ENCODE measurements at places on chromosomes 11 and 22.

DNA sequence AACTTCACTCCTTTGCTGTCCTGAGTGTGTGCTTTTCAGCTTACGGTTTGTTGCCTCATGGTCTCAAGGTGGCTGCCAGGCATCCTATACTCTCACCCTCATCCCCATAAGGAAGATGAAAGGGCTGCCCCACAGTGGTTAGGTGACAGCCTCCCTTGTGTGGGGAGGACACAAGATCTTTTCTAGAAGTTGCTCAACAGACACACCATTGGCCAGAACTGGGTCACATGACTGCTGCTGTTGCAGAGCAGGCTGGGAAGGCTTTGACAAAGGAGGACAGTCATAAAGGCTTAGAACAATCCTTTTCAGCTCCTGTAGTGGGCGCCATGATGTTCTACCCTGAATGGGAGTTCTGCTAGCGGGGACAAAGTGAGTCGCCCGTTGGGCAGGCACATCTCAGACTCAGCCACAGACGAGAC, 69.7 kb upstream of the RASD2 start:
- no peak for DNase-seq

DNA sequence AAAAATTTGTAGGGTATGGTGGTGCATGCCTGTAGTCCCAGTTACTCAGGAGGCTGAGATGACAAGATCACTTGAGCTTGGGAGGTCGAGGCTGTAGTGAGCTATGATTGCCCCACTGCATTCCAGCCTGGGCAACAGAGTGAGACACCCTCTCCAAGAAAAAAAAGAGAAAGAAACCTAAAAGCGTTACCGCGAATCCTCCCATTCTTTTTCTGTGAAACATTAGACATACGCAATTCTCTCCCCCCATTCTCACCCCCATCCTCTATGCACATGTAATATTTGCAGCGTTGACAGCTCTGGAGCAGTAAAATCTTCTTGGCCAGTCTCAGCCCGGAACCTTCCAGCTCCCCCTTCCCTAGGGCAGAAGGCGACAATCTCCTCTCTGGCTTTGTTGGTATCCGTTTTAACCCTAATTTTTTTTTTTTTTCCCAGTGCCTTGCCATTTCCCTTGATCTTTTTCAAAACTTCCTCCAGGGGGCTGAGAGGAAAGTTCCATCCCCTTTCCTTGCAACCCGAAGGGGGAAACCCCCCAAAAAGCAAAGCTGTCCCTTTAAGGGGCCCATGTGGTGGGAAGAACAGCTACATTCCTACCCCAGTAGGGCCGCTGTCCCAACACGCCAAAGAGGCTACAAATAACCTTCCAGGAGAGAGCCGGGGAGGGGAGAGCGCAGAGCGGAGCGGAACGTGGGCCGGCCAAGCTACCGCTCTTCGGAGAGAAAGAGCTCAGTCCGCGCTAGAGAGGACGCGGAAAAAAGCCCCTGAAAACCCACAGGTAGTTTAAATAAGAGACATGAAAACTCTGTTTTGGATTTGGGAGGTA, 1.9 kb downstream of the LRP4 start:
- DNase-seq = no peak

DNA sequence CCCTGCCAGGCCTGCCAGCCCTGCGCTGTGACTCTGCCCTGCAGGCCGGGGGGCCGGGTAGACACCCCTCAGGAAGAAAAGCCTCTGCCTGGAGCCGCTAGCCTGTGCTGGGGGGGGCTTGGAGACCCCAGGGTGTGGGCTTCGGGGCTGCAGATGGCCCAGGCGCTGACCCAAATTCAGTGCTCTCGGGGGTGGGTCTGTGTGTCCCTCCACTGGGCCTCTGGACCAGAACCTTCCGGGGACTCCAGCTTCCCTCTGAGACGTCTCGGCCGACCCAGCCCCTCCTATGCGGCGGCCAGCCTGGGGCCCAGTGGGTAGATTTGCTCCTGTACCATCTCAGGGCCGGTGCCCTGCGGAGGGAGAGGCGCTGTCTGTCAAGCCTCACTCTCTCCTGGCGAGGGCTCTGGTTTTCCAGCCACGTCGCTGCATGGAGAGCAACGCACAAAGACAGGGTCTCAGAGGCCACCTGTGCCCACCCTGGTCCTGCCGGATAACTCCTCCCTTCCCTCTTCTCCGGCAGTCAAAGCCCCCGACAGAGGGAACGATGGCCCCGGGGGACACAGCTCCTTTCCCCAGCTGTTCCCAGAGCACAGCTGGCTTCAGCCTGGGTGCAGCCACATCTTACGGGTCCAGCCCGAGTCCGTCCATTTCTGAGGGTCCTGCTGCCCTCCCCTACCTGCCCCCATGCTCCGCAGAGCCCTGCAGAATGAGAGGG, 40.1 kb upstream of the TOLLIP start:
- DNase-seq = peak; percentile 13

GRCh38 chr11:117195761-117196160, 3.4 kb upstream of the TAGLN start:
- DNase-seq = no peak

GRCh38 chr11:117870103-117870952, 6.1 kb downstream of the FXYD6 start:
- no peak for DNase-seq

DNA sequence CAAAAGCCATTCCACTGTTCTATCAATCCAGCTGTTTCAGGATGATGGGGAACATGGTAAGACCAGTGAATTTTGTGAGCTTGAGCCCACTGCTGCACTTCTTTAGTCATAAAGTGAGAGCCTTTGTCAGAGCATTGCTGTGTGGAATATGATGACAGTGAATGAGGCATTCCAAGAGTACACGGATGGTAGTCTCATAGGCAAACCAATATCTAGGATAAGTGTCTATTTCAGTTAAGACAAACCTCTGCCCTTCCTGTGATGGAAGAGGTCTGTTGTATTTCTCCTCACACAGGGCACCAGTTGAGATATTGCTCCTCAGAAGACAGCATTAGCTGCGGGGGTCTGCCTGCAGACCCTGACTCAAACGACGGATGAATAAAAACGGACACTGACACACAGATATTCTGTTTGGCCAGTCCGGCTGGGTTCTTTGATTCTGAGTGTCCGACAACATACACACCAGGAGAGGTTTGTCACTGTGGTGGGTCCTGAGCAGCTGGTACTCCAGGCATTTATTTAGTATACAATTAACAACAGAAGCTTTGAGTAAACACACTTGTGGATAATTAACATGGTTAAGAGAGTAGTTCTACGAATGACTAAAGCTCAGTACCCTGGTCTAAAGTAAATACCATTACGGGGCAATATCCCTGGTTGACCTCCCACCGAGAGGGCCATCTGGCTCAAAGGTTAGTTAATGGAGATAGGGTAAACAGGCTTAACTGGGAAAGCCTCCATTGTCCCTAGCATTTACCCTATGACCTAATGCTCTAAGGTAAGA, 121.7 kb downstream of the ZNF280B start:
- DNase-seq = no peak

GRCh38 chr22:38163844-38164550, 17.6 kb downstream of the PLA2G6 start:
- no peak for DNase-seq

DNA sequence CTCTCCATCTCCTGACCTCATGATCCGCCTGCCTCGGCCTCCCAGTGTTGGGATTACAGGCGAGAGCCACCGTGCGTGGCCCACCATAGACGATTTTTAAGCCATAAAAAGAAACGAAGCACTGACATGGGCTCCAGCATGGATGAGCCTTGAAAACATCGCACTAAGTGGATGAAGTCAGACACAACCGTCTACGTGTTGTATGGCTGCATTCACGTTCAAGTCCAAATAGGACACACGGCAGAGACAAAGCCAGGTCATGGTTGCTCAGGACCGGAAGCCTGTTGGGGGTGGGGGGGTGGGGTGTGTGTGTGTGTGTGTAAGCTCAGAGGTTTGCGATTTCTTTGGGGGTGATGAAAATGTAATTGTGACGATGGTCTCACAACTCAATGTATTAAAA, 10.0 kb downstream of the RRP7A start:
- no peak for DNase-seq

GRCh38 chr11:96235751-96236150, 107.2 kb downstream of the MAML2 start:
- DNase-seq = no peak

DNA sequence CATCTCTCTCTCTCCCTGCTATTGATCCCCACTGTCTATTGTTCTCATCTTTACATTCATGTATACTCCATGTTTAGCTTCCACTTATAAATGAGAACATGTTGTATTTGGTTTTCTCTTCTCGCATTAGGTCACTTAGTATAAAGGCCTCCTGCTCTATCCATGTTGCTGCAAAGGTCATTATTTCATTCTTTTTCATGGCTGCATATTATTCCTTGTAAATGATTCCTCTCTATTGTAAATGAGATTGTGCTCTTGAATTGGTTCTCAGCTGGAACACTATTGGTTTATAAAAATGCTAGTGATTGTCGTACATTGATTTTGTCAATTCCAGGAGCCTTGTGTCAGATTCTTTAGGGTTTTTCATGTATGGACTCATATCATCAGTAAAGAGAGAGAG, 13.5 kb downstream of the ACRV1 start:
- DNase-seq = no peak

DNA sequence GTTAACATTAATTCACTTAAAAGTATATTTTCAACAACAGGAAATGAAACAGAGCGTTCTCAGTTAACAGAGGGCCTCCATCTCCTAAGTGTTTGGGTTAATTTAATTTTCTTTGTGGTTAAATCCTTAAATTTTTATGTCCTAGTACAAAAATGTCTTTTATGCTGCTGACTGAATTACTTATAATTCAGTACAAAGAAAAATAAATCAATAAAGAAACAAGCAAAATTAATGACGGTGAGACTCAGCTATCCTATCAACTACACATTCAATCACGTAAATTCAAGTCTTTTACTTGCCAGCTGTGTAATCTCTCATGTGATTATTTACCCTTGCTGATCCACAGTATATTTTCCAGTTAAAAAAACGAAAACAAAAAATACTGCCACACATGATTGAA, 81.4 kb downstream of the BBOX1 start:
- no peak for DNase-seq

DNA sequence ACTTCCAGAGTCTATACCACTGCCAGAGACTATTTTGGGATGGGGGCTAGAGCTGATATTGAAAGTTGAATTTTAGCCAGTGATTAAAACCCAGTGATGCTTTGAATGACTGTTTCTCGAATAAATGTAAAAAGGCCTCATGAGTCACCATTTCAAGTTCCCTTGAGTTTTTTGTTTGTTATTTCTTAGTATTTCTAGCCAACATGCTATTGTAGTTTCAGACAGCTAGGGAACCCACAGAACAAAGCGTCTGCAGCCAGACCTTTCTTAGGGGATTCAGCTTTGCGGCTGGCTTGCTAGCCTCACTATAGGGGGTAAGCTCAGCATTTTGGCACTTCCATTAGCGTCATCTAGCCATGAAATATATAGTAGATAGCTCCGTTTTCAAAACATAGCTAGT, 66.5 kb downstream of the DBX1 start:
- no peak for DNase-seq

- DNase-seq = no peak
Observed at GRCh38 chr11:133515107-133515506, 17.2 kb downstream of the OPCML start.

DNA sequence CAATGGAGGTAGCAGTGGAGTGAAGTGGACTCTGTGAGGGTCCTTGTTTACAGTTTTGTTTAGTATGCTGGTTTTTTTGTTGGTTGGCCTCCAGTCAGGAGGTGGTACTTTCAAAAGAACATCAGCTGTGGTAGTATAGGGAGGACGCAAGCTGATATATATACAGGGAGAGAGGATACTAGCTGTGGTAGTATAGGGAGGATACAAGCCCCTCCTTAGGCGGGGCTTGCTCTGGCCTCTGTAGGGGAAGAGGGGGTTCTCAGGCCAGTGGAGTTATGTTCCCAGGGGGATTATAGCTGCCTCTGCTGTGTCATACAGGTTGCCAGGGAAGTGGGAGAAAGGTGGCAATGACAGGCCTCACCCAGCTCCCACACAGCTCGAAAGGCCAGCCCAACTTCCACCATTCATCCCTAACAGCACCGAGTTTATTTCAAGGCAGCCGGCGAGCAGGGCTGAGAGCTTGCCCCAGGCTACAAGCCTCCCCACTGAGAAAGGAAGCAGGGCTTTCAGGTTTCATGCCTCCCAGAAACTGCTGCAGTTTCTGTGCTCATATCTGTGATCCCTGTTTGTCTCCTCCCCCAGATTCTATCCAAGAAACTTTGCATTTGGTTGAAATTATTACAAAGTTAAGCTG, 10.4 kb downstream of the OR52E6 start:
- DNase-seq = no peak

- DNase-seq = no peak
Observed at GRCh38 chr22:19663286-19663815, 51.0 kb upstream of the SEPTIN5 start.

- DNase-seq = no peak
Observed at GRCh38 chr11:110453684-110454354, 24.1 kb downstream of the FDX1 start.

- no peak for DNase-seq
Observed at GRCh38 chr11:62546929-62547625, 471 bp upstream of the AHNAK start.

DNA sequence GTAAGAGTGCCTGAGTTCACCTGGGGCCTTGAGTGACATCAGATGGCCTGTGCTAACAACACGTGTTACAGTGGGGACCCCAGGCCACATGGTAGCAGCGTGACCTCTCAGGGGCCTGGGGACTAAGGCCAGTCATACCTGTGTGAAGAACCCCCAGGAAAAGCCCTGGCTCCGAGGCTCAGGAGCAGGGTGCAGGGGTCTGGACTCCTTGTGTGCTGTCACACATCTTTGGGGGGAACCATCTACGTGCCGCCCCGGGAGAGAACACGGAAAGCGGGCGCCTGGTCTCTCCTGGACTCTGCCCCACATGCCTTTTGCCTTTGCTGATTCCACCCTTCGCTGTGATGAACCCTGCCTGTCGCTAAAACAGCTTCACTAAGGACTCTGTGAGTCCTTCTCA, 48.7 kb downstream of the SHANK2 start:
- no peak for DNase-seq

DNA sequence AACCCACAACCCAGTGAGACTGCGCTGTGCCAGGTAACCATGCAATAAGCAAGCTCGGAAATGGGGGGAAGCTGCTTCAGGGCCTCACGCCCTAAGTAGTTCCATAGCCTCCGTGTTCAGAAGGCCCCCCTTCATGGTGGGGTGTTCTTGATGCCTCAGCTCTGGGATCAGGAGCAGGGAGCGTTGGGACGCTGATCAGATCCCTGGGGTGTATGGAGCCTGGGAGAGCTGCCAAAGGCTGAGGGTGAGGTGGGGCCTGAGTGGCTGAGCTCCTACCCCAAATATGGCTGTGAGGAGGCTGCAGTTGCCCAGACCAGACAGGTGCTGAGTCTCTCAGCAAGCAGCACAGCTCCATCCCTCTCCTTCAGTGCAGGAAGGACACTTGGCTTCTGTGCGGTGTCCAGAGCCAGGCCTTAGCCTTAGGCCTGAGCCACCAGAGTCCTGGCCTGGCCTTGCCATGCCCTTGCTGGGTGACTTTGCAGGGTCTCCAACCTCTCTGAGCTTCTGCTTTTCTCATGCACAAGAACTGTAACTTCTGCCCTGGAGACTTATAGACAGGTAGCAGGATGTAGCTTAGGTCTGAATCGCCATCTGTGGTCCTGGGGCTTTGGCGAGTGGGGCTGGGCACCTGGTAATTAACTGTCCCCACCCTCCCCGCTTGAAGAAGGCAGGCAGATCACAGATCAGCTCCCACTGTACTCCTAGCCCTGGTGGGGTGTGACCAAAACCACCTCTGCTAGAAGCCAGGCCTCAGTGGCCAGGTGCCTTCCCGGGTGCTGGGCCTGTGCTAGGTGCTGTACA, 5.3 kb downstream of the MMP11 start:
- no peak for DNase-seq

All from omental fat pad (tissue), 4 donors.